ENCODE measurements at places on chromosomes 5 and 9. TPM values are rescaled to one million over a fixed set of nuclear protein-coding genes. Genes with fewer than 3 reads are reported as not detected.

- DNase-seq = no peak
Measured at GRCh38 chr9:119675951-119676350, 306.7 kb upstream of the BRINP1 start.

The RC3H2 gene
- total RNA-seq = 84.9 TPM

- DNase-seq = no peak
Measured at GRCh38 chr5:155727512-155728145, 599.3 kb upstream of the SGCD start.

The GPX8 gene
- total RNA-seq = 7.9 TPM

The NIM1K gene
- total RNA-seq = 6.3 TPM

DNA sequence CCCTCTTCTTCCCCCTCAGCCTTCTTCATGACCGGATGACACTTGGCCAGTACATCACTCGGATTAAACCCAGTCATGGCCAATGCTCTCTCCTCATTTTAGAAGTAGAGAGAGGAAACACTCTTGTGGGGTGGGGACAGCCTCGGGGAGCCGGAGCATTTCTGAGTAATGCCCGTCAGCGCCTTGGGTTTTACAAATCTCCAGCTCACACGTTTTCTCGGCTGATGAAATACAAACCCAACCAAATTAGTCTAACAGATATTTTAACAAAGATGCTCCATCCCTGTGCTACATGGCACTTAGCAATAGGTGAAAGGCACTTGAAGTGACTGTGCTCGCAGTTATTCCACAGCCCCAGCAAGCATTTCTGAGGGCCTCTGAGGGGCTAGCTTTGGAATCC lies 51.7 kb downstream of the ZNF366 start:
- DNase-seq = no peak

GRCh38 chr5:121890297-121890858 lies 38.7 kb downstream of the FTMT start:
- DNase-seq = no peak

The CRHBP gene
- total RNA-seq = 0.64 TPM

The FAM78A gene
- total RNA-seq = 1.7 TPM

- DNase-seq = no peak
Measured at GRCh38 chr5:60961685-60962084, 16.7 kb downstream of the NDUFAF2 start.

The RNF180 gene
- 55.3 TPM for total RNA-seq

The MORN5 gene
- total RNA-seq = 1.5 TPM
